ENCODE measurements at places on chromosomes 3 and 15. TPM values are rescaled to one million over a fixed set of nuclear protein-coding genes. Genes with fewer than 3 reads are reported as not detected.

- DNase-seq, result no peak
Observed at GRCh38 chr3:131630097-131630496, 127.3 kb upstream of the MRPL3 start.

- DNase-seq, result no peak
Observed at GRCh38 chr15:65217526-65218482, 6.5 kb upstream of the CILP start.

DNA sequence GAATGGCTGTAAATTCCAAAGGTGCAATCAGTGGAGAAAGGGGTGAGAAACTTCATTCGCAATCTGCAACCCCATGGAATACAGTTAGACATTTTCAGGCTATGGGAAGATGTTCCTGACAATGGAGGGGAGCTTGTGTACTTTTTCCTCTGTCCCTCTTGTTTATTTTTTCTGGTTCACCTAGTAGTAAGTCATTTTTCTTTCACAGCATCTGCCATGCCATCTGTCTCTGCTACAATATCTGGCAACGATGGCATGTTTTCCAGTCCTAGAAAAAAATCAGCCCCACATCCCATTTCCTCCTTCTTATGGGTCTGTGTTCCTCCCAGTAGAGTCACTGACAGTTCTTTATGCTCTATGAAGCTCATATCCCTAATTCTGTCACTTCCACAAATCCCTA lies 76.0 kb downstream of the SSR3 start:
- no peak for DNase-seq

GRCh38 chr3:57078344-57078634 lies 17.8 kb downstream of the SPATA12 start:
- no peak for DNase-seq

DNA sequence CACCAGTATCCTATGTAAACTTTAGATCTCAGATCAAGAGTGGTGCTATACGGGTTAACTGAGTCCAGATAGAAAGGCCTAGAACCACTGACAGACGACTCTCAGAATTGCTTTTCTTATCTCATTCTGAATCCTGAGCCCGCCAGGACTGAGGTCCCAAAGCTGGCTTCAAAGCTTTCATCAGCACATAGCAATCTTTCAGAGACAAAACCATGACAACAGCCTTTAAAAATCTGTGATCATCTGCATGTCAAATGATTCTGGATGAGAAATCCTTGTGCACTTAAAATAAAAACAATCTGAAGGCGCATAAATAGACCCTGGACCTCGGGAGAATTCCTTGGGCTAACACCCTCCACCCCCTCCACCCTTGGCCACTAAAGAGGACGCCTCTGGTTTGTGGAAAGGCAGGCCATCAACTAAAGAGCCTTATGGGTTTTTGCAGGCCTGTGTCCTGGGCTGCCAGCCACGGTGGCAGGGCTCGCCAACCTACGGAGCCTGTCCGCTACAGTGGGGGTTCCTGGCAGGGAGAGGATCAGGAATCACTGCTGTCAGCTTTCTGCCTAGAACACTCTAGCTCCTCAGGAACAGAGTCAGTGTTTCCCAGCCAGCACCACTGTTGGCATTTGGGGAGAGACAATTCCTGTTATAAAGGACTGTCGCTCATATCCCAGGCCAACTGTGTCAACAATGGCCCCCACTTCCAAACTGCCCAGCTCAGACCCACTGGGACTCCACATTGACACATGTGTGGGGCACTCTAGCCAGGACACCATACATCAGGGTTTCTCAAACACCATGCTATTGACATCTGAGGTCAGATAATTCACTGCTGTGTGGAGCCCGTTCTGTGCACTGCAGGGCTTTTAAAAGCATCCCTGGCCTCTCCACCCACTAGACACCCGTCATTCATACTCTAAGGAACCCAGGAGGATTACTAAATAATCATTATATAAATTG lies 20.2 kb downstream of the TLE3 start:
- no peak for DNase-seq

The PARP14 gene
- 60.5 TPM for total RNA-seq

The UROC1 gene
- total RNA-seq, result not detected

The DPPA4 gene
- total RNA-seq, result 0.04 TPM

The SHC4 gene
- total RNA-seq, result 0.93 TPM

All from H4 (cell line).